H1 (cell line): ENCODE measurements at places on chromosomes 16 and 17.
A peak's percentile ranks its signal among the peaks of the same experiment; 100 is the strongest.

DNA sequence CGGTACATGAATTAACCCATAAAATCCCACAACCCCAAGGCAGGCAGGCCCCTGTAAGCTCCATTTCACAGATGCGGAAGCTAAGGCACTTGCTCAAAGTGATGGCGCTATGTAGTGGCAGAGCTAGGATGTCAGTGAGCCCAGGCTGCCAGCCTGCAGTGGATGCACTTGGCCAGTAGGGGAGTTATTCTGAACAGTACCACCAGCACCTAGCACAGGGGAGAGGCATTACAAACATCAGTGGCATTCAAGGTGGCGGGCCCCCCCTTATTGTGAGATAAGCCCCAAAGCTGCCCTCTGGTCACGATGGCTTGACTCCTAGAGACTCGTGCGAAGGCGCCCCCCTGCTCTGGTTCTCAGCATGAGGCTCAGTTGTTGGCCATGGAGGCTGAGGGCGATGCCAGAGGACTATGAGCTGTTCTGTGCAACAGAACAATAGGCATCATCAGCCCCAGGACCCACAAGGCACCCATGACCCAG is 33.8 kb downstream of the GTF3C1 start:
- DNase-seq = peak; percentile 39

DNA sequence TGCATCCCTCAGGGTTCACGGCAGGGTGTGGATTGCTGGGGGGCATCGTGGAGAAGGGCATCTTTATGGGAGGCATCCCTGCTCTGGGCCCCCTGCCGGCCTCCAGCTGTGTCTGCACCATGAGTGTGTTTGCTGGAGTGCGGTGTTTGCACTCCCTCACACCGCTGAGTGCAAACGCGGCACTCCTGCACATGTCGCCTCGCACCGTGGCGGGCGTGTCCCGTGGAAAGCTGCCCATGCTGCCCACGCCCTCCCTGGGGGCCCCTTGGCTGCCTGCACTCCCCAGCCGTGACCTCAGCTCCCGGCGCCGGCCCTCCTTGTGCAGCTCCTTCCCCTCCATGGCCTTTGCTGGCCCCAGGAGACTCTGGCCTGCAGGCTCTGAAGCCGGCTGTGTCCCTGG is 74.6 kb upstream of the ZNF750 start:
- no peak for DNase-seq

GRCh38 chr17:57920916-57921703 is 34.1 kb downstream of the CUEDC1 start:
- no peak for DNase-seq

DNA sequence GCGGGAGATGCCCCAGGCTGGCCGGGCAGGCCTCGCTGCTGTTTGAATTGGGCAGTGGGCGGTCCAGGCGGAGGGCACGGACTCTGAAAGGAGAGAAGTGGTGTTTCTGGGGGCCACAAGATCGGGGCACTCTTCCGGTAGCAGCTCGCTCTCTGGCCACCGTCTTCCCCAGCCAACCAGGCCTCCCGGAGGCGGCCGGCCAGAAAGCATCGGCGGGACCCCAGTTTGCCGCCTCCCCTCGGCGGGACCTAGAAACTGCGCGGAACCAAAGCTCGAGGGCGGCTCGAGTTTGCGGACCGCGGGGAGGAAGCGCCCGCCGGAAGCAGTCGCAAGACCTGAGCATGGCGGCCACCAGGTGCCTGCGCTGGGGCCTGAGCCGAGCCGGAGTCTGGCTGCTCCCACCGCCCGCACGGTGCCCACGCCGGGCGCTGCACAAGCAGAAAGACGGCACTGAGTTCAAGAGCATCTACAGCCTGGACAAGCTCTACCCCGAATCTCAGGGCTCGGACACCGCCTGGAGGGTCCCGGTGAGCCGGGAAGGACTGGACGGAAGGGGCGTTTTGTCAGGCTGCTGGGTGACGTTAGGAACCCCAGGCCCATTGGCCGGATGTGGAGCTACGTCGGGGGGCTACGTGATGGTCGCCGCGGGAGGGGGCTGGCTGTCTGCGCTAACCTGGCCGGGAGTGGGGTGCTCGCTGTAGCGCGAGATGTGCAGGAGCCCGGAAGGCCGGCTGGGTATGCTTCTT is at the start of gene MRPL58:
Gene MRPL58 (plus strand): TSS at position 325 of the 746 bp plus-strand sequence. CDS start 17 bp downstream, at position 342.
- peak; percentile 80 for DNase-seq

DNA sequence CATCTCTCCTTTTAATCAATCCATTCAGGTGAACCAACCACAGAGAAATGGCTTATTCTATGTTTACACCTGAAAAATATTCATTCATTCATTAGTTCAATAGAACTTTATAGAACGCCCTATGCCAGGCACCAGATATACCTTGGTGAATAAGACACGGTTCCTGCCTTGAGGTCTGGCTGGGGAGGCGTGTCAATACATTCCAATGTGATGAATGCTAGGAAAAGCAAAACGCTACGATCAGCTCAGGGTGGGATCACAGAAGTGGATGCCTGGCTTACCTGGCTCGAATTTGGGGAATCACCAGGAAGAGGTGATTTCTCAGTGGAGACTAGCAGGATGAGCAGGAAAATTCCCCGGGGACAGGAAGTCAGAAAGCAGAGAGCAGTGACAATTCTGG is 17.5 kb upstream of the WFIKKN2 start:
- DNase-seq = peak; percentile 15

GRCh38 chr17:78774956-78775571 is 7.0 kb downstream of the CYTH1 start:
- no peak for DNase-seq

DNA sequence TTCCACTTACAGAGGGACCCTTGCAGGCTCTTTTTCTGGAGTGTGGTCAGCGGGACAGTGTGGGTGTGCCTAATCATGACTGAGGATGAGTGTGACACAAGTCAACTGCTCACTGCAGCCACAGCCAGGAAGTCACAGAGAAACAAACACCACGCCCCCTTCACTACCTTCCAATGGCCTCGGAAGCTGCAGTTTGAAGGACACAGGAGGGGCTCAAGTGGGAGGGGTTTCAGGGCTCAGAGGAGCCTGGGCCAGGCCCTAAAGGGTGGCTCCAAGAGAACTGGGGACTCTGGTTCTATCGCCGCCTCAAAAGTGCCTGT is 116.2 kb upstream of the SDK2 start:
- DNase-seq = peak; percentile 76

- no peak for DNase-seq
Observed at GRCh38 chr16:78177987-78178386, 78.5 kb downstream of the WWOX start.

DNA sequence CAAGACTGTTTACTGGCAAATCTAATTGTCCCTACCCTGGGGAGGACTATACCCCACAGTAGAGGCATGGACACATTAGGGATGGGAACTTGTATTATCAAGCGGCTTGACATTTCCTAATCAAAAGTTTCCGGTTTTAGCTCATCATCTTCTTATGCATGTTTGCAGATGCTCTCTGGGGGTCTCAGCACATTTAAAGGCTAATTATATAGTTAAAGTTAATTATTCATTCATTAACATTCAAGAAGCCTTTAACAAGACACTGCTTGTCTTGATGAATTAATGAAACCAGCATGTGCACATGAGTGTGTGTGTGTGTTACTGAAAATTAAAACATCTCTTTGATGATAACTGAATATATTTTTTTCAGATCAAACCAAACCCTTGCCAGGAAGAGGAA is 377.1 kb downstream of the GRIN2A start:
- no peak for DNase-seq

GRCh38 chr17:34763728-34764665 is 184.6 kb downstream of the TMEM132E start:
- DNase-seq = no peak

- no peak for DNase-seq
Observed at GRCh38 chr16:30741461-30741914, 6.7 kb upstream of the PHKG2 start.
